Stimulated activated CD8-positive, alpha-beta memory T cell treated with anti-CD3 and anti-CD28 coated beads, Interleukin-15, amount 100 ng/mL, for 48 hours (primary cell): ENCODE measurements at places on chromosomes 4 and X.

- DNase-seq: no peak
Observed at GRCh38 chrX:4197971-4198370, 484.5 kb upstream of the PRKX start.

- no peak for DNase-seq
Observed at GRCh38 chr4:95761871-95762270, 78.0 kb upstream of the PDHA2 start.

DNA sequence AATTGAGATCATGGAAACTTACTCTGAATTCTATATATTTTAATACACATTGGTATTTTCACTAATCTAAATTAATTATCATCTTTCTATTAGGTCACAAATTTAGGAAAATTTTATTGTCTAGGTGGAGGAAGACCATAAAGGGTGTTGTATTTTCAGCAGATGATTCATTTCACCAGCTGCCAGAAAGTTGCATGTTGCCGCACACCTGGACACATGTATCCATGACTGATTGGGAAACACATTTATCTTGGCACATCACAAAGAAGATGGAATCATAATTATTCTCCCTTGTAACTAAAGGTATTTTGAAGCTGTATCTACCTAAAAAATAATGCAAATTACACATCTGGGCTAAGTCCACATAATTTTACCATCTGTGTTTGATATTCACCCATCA lies 33.1 kb downstream of the SLC7A11 start:
- no peak for DNase-seq

DNA sequence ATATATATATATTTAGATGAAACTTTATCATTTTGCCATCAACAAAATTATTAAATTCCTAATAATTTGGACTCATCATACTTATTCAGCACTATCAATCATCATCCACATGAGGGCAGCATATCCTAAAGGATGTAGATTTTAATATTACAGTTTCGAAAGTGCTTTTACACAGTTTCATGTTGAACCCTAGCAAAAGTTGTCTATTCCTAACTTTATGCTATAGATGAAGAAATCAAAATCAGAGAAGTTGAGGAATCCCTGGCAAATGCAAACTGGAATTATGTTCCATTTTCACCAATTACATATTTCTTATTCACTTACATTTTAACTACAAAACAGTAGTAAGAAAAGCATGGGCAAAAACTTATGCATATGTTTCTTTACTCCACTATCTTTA lies 36.6 kb upstream of the UGT2A1 start:
- no peak for DNase-seq

- DNase-seq: no peak
Observed at GRCh38 chr4:176752191-176752749, 40.5 kb downstream of the VEGFC start.

GRCh38 chr4:151530230-151530629 lies 121.3 kb downstream of the FHIP1A start:
- DNase-seq: no peak

DNA sequence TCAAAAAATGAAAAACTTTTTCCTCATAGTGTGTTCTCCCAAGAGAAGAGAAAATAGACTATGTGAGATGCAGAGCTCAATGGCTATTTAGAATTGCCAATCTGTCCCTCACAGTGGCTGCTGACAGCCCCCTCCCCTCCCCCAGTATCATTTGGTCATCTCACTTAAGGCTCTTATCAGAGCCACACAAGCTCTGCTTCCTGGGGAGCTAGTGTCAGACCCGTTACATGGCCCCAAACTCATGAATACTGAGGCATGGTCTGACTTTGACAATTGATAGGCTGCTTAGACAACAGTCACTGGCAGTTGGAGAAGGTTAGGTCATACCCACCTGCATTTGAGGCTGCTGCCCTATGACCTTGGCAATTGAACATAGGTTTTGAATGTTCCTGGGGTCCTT lies 15.3 kb downstream of the RNF150 start:
- no peak for DNase-seq

DNA sequence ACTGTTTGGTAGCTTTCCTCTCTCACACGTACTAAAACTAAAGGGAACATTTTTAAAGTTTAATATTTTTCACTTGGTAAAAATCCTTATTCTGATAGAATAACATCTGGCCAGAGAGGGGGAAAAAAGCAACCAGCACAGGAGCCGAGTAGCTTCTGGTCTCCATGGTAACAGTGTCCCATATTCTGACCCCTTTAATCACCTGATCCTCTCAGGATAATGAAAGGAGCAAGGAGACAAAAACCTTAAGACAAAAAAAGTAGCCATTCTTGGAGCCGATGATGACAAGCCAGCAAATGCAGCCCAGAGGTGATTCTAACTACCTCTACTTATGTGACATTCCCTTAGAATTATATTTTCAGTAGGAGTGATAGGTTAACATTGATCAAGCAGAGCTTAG lies 126.6 kb downstream of the SLC39A8 start:
- DNase-seq: no peak

GRCh38 chrX:70030301-70030767 lies 19.4 kb downstream of the AWAT2 start:
- peak; percentile 15 for DNase-seq
